Mammary microvascular endothelial cell (primary cell): ENCODE measurements at places on chromosomes 6 and 20. TPM values are rescaled to one million over a fixed set of nuclear protein-coding genes. Genes with fewer than 3 reads are reported as not detected.

BPIFB2 gene
- not detected in 2 replicates for total RNA-seq

DEFB124 gene
- not detected in 2 replicates for total RNA-seq

ZC3H12D gene
- total RNA-seq: 0.05 TPM in 1 of 2 replicates, not detected in the other

TMEM200A gene
- total RNA-seq: 0.27 and 0.30 TPM in 2 replicates

LY6G6C gene
- not detected in 2 replicates for total RNA-seq

PABPC1L gene
- total RNA-seq: 1.6 and 3.4 TPM in 2 replicates

MUC21 gene
- not detected in 2 replicates for total RNA-seq

KCNQ5 gene
- total RNA-seq: not detected in 2 replicates

KHDC1L gene
- total RNA-seq: not detected in 2 replicates

MOG gene
- not detected in 2 replicates for total RNA-seq

B3GAT2 gene
- under 0.01 TPM in 2 replicates for total RNA-seq

GHRH gene
- not detected in 2 replicates for total RNA-seq

ARHGAP40 gene
- total RNA-seq: 0.59 and 0.87 TPM in 2 replicates

HLA-A gene
- total RNA-seq: 1,130 and 1,554 TPM in 2 replicates

UBD gene
- 23.4 and 24.5 TPM in 2 replicates for total RNA-seq
